NCI-H1930 (cell line): ENCODE measurements at places on chromosomes 6 and 20.

DNA sequence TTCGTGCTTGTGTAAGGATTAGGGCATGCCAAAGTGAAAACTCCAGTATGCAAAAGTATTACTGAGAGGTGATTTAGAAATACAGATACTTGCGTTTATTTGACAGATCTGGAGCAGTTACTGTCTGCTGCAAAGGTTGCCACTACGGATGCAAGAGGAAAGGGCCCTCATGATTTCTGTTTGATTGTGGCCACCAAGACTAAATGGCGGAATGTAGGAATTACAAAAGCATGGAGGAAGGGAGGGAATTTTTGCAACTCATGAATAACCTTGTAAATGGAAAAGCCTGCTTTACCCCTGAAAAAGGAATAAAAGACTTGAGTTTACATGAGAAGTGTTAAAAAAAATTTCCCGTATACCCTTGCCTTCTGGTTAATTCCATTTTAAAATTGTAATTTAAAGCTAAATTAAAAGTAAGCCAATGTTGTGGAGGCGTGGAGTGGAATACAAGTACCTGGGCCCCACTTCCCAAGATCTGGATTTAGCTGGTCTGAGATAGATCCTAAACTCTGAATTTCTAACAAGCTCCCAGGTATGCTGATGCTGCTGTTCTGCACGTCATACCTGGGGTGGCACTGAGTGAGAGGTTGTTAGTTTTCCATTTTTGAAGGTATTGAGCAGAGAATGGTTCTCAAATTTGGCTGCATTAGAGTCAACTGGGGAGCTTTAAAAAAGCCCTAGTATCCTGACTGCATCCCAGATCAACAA lies 56.6 kb upstream of the NKX2-2 start:
- DNase-seq = no peak

GRCh38 chr6:30510419-30511168 lies 21.3 kb downstream of the HLA-E start:
- DNase-seq = no peak

GRCh38 chr6:89460713-89461112 lies 27.8 kb downstream of the ANKRD6 start:
- no peak for DNase-seq

DNA sequence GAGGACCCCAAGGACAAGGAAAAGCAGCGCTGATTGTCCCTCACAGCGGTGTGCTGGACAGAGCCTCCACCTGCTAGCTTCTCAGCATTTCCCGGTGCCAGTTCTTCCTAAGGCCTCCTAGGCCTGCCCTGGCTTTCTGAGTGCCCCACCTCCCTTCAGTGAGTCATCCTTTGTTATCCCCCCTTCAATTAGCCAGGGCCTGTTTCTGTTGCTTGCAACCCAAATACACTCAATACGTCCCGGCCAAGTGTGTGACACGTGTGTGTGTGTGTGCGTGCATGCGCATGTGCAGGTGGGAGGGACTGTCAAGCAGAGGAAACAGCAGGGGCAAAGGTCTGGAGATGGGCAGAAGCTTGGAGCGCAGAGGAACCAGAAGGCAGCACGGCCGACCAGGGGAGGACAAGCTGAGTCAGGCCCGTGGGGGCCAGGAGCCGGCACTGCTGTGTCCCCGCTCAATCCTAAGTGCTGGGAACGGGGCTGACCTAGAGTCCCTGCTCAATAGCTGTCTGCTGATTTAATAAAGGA lies 159.8 kb downstream of the PREX1 start:
- DNase-seq = no peak

- no peak for DNase-seq
These were observed 59.9 kb downstream of the TNFAIP3 start for GRCh38 chr6:137926985-137927384.

- no peak for DNase-seq
These were observed 232.4 kb downstream of the BMP7 start for GRCh38 chr20:57034001-57034400.

DNA sequence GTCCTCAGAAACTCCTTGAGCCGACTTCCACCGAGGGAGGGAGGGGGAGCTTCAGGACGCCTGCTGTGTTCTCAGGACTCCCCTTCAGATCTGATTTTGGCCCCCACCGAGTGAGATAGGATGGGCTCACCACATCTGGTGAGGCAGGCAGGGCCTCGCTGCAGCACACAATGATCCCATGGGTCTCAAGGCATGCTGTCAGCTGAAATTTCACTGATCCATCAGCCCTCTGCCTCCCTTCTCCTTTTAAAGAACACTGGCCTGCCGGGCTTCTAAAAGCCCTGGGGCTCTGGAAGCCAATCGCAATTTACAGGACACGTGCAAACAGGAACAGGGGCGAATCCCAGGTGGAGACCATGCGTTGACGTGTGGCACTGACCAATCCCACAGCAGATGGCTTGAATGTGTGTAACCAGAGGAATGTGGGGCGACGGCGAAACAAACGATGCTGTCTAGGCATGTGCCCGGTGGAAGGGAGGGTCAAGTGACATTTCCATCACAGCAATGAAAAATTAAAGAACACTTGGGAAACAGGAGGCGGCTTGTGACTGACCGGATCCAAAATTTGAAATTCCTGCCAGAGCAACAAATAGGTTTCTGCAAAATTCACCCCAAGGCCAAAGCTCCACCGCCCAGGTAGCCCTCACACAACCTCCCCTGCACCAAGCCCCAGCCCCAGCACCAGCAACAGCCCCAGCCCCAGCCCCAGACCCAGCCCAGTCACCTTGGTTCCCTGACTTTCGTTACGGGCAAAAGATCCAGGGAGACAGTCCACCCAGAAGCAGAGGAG lies 167.1 kb upstream of the ZNF337 start:
- DNase-seq = no peak

DNA sequence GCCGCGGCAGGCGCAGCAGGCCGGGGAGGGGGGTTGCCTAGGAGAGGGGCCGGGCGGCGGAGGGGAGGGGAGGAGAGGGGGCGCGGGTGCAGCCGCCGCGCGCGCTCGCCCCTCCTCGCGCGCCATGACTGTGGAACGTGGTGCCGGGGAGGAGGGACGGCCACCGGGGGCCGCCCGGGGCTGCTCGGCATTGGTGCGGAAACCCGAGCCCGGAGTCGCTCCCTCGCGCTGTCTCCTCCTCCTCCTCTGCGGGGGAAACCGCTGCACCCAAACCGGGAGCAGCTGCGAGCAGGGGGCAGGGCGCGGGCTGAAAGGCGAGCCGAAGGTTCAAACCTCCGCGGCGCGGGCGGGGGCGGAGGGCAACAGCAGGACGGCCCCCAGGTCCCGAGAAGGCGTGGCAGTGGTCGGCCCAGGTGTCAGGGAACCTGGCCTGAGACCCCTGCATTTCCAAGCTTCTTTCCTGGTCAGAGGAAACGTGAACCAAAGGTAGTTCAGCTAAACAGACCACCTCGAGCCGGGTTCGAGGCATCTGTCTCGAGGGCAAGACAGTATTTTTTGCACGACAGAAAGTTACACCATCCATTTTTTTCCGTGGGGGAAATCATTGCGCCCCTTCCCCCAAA lies 1.4 kb upstream of the TRERF1 start:
- DNase-seq = peak; percentile 84

DNA sequence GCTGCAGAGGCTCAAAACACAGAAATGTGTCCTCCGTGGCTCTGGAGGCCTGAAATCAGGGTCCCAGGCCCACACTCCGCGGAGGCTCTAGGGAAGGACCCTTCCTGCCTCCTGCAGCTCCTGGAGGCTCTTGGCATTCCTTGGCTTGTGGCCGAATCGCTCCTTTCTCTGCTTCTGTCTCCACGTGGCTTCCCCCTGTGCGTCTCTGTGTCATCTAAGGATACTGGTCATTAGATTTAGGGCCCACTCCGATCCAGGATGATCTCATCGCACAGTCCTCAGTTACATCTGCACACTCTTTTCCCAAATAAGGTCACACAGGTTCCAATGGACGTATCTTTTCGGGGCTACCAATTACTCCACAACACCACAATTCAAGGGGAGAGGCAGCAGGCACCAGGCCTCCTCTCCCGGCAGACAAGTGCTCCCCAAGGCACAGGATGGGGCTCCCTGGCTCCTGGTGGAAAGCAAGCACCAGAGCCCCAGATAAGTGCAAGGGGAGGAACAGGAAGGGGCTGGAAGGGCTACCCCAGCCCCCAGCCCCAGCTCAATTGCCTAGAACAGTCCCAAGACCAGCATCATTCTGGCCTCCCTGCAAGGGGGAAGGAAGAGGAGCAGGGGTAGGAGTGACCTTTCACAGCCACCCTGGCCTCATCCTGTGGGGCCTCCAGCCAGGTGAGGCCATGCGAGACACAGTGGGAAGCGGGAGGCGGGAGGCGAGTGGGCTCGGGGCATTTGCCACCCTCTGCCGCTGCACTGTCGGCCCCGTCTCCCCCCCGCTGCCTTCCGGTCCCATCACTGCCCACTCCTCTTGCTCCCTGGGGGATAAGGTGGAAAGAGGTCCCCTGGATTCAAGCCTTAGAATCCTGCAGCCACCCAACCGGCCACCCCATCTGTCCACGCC lies 16.3 kb downstream of the NTSR1 start:
- no peak for DNase-seq

GRCh38 chr6:11851387-11851786 lies 72.8 kb upstream of the ADTRP start:
- DNase-seq = no peak

DNA sequence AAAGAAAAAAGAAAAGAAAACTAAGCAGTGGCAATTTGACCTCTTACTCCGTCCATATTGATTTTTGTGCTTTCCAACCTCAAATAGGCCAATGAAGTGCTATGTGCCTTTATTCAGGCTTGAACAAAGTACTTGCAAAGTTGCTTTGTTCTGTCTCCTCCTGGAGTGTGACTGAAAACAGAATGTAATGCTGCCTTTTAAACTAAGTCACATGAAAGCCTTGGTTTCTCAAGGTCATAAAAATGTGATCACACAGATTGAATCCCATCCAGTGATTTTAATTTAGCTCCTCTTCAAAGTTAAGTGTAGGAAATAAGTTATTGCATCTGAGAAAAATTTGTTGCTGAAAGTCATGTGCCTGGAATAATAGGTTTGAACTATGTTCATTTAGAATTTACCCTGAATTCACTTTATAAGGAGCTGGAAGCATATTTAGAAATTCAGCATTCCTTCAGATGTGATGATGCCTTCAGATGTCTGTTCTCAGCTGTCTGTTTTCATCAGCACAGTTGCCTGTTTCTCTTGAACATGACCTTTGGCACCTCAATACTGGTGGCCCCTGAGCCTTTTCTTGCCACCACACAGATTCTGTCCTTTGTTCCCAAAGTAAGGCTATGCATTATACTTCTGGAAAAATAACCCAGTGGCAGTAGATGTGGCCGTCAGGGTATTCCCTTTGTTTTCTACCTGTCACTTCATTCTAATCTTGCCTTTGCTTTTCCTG lies 48.8 kb downstream of the KIZ start:
- no peak for DNase-seq

DNA sequence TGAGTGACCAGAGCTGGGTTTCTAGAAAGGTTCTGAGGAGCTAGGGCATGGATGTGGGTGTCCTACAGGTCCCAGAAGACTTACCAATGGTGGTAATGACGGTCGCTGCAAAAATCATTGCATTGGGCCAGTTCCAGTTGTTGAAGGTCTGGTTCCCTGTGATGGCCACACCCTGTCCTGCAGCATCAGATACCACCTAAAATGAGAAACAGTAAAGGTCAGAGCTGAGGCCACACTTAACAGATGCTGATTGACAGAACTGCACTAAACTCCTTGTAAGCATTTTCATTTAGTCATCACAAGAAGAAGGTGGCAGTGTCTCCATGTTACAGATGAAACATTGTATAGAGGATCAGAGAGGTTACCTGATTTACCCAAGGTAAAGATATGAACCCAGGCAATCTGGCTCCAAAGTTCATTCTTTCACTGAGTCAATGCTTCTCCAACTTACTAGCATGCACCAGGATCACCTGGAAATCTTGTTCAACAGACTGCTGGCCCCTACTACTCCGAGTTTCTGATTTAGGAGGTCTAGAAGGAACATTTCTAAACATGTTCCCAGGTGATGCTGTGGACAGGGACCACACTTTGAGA lies 33.4 kb downstream of the KCNK5 start:
- no peak for DNase-seq

DNA sequence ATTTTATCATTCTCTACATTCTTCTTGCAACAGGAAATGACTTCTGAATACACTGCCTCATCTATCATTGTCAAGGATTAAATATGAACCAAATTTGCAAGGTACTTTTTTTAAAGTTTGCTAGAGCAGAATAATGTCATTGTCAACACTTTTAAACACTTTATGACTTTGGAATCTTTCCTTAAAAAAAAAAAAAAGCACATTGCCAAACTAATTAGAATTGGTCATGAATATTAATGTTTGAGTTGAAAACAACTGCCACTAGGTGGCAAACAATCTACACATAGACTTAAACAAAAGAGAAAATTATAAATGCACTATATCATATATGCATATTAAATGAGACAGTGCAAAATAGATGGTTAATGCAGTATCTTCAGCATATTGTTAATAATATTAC lies 32.5 kb upstream of the TMEM244 start:
- DNase-seq = no peak

GRCh38 chr20:20192366-20192765 lies 140.0 kb downstream of the CFAP61 start:
- peak; percentile 82 for DNase-seq

DNA sequence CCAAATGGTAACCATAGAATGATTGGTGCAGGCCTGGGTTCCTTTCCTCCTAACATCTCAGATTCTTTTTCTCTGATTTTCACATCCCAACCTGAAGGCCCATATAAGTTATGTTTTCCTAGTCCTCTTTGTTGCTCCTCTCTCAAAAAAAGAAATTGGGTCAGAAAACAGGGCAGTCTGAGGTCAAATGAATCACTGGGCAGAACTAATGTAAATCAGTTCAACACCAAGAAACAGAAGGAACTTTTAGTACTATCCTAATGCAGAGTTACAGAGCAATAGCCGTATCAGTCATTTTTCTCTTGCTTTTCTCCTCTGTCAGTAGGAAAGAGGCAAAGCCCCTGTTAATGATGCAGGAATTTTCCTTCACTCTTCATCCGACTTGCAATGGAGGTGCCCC lies 11.0 kb upstream of the TPD52L1 start:
- no peak for DNase-seq

DNA sequence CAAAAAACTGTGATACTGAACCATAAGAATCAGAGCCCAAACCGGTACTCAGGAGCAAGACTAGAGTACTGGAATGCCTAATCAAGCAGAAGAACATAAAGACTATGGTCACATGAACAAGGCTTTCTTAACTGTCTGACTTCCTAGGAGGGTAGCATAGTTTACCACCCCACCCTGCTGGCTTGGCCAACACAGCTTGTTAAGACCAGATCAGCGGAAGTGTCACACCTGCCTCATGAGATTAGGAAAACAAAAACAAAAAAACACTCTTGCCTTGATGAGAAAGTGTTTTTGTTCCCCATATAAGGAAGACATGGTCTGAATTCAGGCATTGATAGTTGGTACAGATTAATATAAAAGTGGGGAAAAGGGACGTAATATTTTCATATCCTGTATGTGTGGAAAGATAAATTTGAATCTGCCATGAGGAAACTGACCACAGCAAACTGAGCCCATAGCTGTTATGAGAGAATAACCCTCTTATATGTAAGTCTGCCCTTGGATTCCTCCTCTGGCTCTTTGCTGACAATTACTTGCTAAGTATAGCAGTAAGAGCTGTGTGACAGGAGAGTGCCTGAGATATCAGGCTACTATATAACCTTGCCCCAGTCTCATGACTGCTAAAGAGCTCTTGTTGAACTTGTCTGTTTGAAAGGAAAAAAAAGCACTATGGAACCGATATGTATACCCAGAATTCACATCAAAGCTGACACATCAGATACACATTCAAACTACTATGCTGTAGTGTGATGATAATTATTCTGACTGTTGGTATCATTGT lies 197.1 kb downstream of the EPHA7 start:
- DNase-seq = no peak
